Thymus (tissue), 14 donors: ENCODE measurements at places on chromosomes 11 and 22. TPM values are rescaled to one million over a fixed set of nuclear protein-coding genes. Genes with fewer than 3 reads are reported as not detected.

- H3K4me1 ChIP-seq, result peaks cover 9% of the 10 kb centered on the region
- H3K27ac ChIP-seq, result no peak overlapping the region
- no peak for DNase-seq
- H3K27me3 ChIP-seq, result peaks cover 38% of the 10 kb centered on the region
- no peaks in the 10 kb centered on the region for H3K36me3 ChIP-seq
Observed at GRCh38 chr11:123682696-123683410, 28.4 kb upstream of the SCN3B start.

Gene SSRP1
- 110 TPM for total RNA-seq

- no peaks in the 10 kb centered on the region for H3K4me1 ChIP-seq
- no peak overlapping the region for H3K27ac ChIP-seq
- H3K27me3 ChIP-seq, result no peaks in the 10 kb centered on the region
- H3K36me3 ChIP-seq, result peaks cover 51% of the 10 kb centered on the region
- no peak for DNase-seq
Observed at GRCh38 chr22:43990044-43990443, 34.1 kb upstream of the PARVB start.

- H3K27me3 ChIP-seq, result peaks cover 85% of the 10 kb centered on the region
- H3K4me3 ChIP-seq, result peak overlapping the region; percentile 35
Observed at GRCh38 chr22:46072110-46072881, 78.0 kb upstream of the PPARA start.

Gene ANO3
- total RNA-seq, result 0.09 TPM

GRCh38 chr11:64814712-64815187, 4.4 kb upstream of the MEN1 start:
- H3K27ac ChIP-seq, result no peak overlapping the region
- no peaks in the 10 kb centered on the region for H3K27me3 ChIP-seq
- no peaks in the 10 kb centered on the region for H3K4me1 ChIP-seq
- no peak overlapping the region for H3K4me3 ChIP-seq
- no peaks in the 10 kb centered on the region for H3K36me3 ChIP-seq

DNA sequence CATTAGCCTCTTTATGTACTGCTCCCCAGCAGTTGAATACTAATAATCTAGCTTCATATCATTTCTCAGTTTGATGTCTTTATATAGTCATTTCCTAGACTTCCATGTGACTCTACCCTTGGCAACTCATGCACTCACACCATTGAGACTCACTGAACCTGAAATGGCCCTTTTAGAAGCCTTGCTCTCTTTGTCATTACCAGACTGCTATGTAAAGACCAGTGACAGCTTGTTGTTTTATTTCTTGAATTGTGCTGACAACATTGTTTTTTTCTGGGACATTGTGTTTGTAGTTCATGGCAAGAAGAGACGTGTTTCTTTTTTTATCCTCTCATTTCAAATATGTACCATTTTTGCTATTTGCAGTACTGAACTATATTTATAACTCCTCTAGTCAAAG, 256.5 kb downstream of the CNTN5 start:
- no peak overlapping the region for H3K27ac ChIP-seq
- H3K36me3 ChIP-seq, result no peaks in the 10 kb centered on the region
- H3K27me3 ChIP-seq, result no peaks in the 10 kb centered on the region
- H3K4me1 ChIP-seq, result no peaks in the 10 kb centered on the region
- no peak for DNase-seq
- no peak overlapping the region for H3K4me3 ChIP-seq

Gene CASP5
- 0.33 TPM for total RNA-seq

DNA sequence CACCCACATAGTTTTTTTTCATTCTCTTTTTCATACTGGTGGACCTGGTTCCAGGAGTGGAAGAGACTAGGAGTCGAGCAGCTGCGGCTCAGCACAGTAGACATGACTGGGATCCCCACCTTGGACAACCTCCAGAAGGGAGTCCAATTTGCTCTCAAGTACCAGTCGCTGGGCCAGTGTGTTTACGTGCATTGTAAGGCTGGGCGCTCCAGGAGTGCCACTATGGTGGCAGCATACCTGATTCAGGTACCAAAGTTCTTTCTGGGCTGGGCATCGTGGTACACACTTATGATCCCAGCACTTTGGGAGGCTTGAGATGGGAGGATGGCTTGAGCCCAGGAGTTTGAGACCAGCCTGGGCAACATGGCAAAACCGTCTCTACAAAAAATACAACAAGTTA, 4.2 kb downstream of the PTPMT1 start:
- H3K27ac ChIP-seq, result no peak overlapping the region
- H3K4me1 ChIP-seq, result peaks cover 12% of the 10 kb centered on the region
- H3K4me3 ChIP-seq, result no peak overlapping the region
- H3K27me3 ChIP-seq, result no peaks in the 10 kb centered on the region
- peaks cover 49% of the 10 kb centered on the region for H3K36me3 ChIP-seq

DNA sequence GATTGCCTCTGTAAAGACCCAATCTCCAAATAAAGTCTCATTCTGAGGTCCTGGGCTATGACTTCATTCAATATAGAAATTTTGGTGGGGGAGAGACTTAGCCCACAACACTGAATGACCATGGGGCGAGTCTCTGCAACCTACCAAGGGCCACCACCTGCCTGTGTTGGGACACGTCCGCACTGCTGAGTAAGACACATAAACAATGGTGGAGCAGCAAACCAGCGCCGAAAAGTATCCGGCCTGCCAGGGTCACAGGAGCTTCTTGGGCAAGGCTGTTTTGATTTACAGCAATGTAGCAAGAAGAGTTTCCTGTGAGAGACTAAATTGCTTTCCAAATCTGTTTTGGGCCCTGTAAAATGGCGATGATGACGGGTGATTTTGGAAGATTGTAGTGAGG, 122.3 kb downstream of the SHANK2 start:
- H3K27me3 ChIP-seq, result no peaks in the 10 kb centered on the region
- H3K4me1 ChIP-seq, result no peaks in the 10 kb centered on the region
- H3K27ac ChIP-seq, result no peak overlapping the region
- H3K4me3 ChIP-seq, result no peak overlapping the region
- DNase-seq, result no peak

GRCh38 chr11:65498977-65499712, at the start of gene MALAT1:
MALAT1 (plus strand) TSS chr11:65499045.
- H3K4me1 ChIP-seq, result peaks cover 32% of the 10 kb centered on the region
- peak; percentile 97 for DNase-seq
- H3K4me3 ChIP-seq, result peak within 1 kb of the TSS; percentile 83
- peaks cover 28% of the 10 kb centered on the region for H3K36me3 ChIP-seq

DNA sequence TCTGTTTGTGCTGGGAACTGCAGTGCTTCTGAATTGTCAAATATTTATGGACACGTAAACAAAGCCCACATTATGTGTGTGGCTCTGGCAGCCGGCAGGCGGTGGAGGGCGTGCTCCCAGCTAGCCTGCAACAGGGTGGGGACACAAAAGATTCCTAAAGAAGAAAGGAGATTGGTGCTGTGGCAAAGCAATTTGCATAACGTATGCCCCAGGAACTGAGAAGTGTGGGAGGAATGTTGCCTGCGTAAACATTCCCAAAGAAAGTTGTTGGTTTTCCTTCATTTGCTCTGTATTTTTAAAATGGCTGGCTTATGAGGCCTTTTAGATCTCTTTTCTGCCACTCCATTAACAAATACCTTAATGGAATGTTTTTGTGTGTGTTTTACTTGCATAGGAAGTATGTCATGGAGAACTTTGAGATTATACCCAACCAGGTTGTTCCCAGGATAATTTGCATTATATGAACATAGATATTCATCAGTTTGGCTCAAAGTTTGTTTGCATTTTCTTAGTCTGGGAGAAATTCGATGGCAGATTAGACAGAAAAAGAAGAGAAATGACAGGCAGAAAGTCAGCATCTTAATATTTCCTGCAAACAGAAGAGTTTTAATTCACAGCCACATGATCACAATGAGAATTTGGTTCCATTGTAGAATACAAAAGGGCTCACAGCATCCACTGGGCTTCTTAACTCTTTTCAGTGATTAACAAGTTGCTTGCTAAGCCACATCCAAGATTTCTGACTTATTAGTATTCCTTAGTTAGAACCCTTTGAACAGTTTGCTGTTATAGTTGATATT, 41.8 kb upstream of the DLAT start:
- no peak overlapping the region for H3K27ac ChIP-seq
- no peaks in the 10 kb centered on the region for H3K27me3 ChIP-seq
- no peak for DNase-seq
- no peak overlapping the region for H3K4me3 ChIP-seq

Gene IGLL5
- total RNA-seq, result 2.3 TPM

DNA sequence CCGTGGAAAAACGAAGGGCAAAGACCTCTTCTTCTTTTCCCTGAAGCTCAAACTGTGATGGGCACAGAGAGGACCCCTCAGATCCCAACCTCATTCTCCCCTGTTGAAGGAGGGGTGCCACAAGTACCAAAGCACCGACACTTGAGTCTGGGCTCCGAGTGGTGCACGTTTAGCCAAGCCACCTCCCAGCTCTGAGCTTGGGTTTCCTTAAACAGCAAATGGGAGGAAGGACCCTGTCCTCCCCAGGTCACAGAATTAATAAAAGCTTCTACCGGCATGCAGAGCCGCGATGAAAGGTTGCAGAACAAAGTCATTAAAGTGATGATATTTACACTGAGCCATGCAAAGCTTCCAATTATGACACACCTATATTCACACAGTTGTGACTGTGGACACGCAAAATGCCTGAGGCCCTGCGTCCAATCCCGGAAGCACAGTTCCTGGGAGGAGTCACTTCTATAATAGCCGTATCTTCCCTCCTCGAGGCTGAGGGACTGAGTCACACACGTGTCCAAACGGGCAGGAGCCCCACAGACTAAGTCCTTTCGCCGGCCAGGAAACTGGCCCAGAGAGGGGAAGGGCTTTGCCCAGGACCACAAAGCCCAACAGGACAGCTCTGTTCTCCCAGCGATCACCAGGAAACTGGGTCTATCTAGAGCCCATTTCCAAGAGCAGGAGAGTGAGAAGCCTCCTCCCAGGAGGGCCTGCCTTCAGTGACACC, 922 bp upstream of the CSNK1E start:
- no peak for DNase-seq
- peaks cover 10% of the 10 kb centered on the region for H3K36me3 ChIP-seq
- H3K4me1 ChIP-seq, result peaks cover 42% of the 10 kb centered on the region
- H3K27ac ChIP-seq, result peak overlapping the region; percentile 61
- peaks cover 5% of the 10 kb centered on the region for H3K27me3 ChIP-seq
- peak overlapping the region; percentile 58 for H3K4me3 ChIP-seq

- no peak overlapping the region for H3K4me3 ChIP-seq
- no peaks in the 10 kb centered on the region for H3K27me3 ChIP-seq
- H3K36me3 ChIP-seq, result peaks cover 2% of the 10 kb centered on the region
- no peaks in the 10 kb centered on the region for H3K4me1 ChIP-seq
- no peak overlapping the region for H3K27ac ChIP-seq
Observed at GRCh38 chr11:126403022-126403581, 47.6 kb downstream of the ST3GAL4 start.

GRCh38 chr11:44029977-44030911, 17.5 kb upstream of the ACCSL start:
- H3K4me3 ChIP-seq, result no peak overlapping the region
- H3K36me3 ChIP-seq, result no peaks in the 10 kb centered on the region
- H3K4me1 ChIP-seq, result no peaks in the 10 kb centered on the region
- no peak overlapping the region for H3K27ac ChIP-seq

DNA sequence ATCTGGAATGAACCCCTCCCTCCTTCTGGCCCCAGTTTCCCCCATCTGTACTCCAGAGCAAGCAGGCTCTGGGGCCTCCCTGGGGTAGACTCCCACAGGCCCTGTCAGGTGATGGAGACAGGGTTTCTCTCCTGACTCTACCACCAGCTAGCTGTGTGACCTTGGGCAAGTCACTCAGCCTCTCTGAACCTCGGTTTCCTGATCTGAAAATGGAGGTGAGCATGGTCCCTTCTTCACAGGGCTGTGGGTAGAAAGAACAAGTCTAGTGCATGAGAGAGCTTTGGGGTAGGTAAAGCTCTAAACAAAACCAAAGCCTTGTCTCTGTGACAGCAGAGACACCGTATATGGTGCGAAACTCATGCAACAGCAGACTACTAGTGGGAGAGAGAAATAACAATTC, 5.6 kb downstream of the CD5 start:
- H3K4me1 ChIP-seq, result peaks cover 68% of the 10 kb centered on the region
- peaks cover 51% of the 10 kb centered on the region for H3K36me3 ChIP-seq
- no peaks in the 10 kb centered on the region for H3K27me3 ChIP-seq
- no peak overlapping the region for H3K4me3 ChIP-seq

Gene TESMIN
- 2.0 TPM for total RNA-seq

GRCh38 chr11:92340839-92341238, 116.2 kb downstream of the FAT3 start:
- H3K27ac ChIP-seq, result no peak overlapping the region
- peak; percentile 3 for DNase-seq
- no peak overlapping the region for H3K4me3 ChIP-seq
- no peaks in the 10 kb centered on the region for H3K4me1 ChIP-seq

DNA sequence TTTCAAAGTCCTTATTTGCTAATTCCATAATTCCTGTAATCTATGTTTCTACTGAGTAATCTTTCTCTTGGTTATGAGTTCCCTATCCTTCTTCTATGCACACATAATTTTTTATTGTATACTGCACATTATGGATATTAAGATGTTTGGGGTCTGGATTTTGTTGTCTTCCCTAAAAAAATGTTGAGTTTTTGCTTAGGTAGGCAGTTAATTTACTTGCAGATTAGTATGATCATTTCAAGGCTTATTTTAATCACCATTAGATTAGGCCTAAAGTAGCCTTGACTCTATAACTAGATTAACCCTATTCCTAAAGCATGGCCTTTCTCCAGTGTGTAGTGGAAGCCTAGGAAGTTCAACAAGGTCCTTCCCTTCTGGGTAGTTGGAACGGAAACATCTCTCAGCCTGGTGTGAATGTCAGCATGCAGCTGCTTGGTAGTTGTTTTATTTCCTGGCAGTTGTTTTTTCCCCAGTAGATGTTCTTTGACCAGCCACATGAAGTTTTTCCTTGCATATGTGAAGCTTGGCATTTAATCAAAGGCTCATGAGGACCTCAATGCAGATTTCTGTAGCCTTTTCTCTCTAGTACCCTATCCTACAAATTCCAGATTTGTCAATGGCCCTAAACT, 419.3 kb upstream of the NARS2 start:
- DNase-seq, result no peak
- H3K27ac ChIP-seq, result no peak overlapping the region
- no peak overlapping the region for H3K4me3 ChIP-seq
- H3K36me3 ChIP-seq, result no peaks in the 10 kb centered on the region
- H3K4me1 ChIP-seq, result no peaks in the 10 kb centered on the region

Gene CPT1A
- total RNA-seq, result 7.1 TPM

GRCh38 chr11:129190087-129190486, 2.0 kb downstream of the ARHGAP32 start:
- DNase-seq, result no peak
- peaks cover 3% of the 10 kb centered on the region for H3K4me1 ChIP-seq
- no peaks in the 10 kb centered on the region for H3K27me3 ChIP-seq
- H3K27ac ChIP-seq, result no peak overlapping the region

GRCh38 chr22:29152045-29152953, 53.4 kb upstream of the EMID1 start:
- H3K27me3 ChIP-seq, result no peaks in the 10 kb centered on the region
- peaks cover 10% of the 10 kb centered on the region for H3K4me1 ChIP-seq
- DNase-seq, result no peak
- peaks cover 4% of the 10 kb centered on the region for H3K36me3 ChIP-seq
- no peak overlapping the region for H3K4me3 ChIP-seq
